ENCODE measurements at places on chromosomes 5 and 9.

DNA sequence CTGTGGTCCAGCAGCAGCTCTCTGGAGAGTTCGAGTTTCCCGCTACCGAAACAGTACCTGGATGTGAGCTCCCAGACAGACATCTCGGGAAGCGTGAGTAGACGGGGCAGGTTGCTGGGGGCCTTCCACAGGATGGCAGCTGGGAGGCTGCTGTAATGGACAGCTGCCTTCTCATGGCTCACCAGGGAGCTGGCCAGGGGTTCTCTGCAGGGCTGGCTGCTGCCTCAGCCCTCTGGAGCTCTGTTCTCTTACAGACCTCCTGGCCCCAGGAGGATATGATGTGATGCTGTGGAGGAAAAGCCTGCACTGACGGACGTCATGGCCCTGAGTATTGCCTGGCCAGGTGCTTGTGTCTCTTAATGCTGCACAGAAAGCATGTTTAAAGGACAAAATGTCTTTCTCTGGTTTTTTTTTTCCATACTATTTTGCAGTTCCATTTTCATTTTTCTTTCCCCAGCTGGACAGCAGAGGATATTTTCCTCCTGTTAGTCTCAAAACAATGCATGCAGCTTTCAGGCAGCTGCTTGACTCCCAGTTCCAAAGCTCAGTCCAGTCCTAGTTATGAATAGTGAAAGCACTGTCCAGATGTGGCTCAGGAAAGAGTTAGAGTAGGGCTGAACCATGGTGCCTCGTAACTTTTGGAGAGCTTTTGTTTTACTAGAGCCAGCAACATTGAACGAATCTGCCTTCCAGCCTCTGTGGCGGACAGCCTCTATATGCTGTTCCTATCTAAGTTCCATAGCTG, 77.5 kb upstream of the RARS1 start:
- DNase-seq, result no peak

- DNase-seq, result no peak
These were observed 213.1 kb upstream of the ACO1 start for GRCh38 chr9:32171339-32171738.

- no peak for DNase-seq
These were observed 17.5 kb downstream of the TLE1 start for GRCh38 chr9:81671880-81672280.

GRCh38 chr9:127809002-127809539, 6.4 kb downstream of the FPGS start:
- no peak for DNase-seq

- DNase-seq, result no peak
These were observed 328.4 kb downstream of the EFNA5 start for GRCh38 chr5:107342371-107342770.

GRCh38 chr9:112654282-112654681, 63.6 kb downstream of the INIP start:
- no peak for DNase-seq

- no peak for DNase-seq
These were observed 248.1 kb downstream of the PIK3R1 start for GRCh38 chr5:68463606-68464005.

GRCh38 chr5:130331332-130331731, 427.1 kb downstream of the CHSY3 start:
- no peak for DNase-seq

- DNase-seq, result no peak
These were observed 199.1 kb downstream of the NNT start for GRCh38 chr5:43802119-43802518.

DNA sequence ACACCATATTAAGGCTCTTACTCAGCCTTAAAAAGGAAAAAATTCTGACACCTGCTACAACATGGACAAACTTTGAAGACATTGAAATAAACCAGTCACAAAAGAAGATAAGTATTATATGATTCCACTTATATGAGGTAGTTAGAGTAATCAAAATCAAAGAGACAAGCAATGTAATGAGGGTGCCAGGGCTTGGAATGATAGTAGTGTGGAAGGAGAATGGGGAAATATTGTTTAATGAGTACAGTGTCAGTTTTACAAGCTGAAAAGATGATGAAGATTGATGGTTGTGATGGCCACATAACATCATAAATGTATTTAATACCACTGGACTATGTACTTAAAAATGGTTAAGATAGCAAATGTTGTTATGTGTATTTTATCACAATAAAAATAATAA, 485.7 kb downstream of the SPATA31D1 start:
- DNase-seq, result no peak

DNA sequence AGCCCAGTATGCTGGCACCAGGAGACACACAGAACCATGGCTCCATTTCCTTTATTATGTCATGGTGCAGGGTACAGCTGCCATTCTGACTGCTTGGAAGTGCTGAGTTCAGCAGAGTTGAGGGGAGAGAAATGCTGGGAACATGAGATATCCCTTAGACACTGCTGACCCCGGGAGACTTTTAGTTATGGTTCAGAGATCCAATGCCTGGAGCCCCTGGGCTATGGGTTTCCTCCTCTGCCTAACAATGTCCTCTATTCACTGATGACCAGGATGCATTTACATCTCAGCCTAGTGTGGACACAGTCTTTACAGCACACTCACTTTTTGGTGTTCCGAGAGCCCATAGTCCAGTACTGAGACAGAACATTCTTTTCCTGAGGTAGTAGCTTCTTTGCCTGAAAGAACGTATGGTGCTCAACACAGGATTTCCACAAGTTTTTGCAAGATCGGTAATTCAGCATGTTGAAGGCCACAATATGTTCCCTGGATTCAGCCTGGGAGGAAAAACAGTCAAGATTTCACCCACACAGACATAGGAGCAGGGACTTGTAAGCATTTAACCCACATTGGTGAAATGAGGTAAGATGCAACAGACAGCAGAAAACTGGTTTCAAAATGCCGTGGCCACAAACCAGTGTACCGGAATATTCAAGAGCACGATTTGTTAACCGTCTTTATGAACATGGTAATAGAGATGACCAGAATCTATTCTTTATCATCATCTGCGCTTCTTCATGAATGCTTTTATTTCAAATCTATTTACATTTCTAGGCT, 71.3 kb downstream of the PTPN3 start:
- DNase-seq, result no peak

DNA sequence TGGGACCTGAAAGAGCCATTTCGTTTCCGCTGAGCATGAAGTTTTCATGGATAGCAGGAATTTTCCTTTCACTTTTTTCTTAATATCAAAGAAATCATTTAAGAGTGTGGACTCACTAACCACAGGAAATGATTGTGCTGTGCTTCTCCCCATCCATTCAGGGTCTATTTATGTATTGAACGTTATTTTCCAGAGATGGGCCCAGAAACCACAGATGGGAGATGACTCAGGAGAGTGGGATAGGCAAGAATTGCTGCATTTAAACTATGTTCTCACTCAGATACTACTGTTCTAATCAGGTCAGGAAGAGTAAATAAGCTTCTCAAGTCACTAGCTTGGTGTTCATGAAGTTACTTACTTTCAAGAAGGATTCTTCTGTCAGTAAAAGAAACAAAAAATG, 763.8 kb downstream of the DTWD2 start:
- DNase-seq, result no peak

DNA sequence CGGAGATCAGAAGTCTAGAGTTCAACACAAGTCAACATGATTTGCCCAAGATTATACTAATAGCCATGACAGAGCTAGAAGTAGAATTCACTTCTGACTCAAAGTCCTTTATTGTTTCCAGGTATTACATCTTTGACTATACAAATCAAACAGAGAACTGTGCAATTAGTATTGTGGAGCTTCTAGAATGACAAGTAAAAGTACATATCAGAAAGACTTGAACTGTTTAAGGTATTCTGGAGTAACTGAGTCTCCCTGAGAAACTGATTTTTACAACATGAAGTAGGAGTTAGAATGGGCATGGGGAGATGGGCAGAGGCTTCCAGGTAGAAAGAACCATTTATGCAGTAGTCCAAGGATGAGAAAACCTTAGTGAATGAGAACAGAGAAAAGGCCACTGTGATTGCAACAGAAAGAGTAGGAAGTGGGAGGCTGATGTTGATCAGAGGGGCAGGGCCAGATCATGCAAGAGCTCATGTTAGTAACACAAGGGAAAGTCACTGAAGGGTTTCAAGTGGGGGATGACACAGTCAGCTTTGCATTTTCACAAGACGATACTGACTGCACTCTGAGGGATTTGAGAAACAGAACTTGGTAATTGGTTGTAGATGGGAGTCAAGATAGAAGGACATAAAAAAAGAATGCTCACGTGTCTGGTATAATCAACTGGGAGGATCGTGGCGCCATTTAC, 280.7 kb downstream of the RFX3 start:
- no peak for DNase-seq

GRCh38 chr5:159951834-159952233, 35.6 kb downstream of the ADRA1B start:
- DNase-seq, result no peak

- DNase-seq, result no peak
These were observed 50.0 kb upstream of the COL5A1 start for GRCh38 chr9:134591573-134591981.

DNA sequence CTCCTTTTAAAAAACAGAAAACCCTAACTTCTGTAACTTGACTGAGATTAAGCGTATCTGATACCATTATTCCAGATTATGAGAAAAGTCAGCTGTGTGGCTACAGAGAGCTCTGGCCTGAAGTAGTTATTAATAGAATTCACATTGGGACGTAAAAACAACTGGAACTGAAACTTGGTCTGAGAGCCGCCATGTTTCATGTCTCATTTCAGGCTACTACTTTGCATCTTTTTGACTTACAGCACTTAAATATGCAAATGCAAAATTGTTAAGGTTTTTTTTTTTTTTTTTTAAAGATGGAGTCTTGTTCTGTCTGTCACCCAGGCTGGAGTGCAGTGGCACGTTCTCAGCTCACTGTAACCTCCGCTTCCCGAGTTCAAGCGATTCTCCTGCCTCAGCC, 25.2 kb downstream of the MAP3K1 start:
- no peak for DNase-seq

DNA sequence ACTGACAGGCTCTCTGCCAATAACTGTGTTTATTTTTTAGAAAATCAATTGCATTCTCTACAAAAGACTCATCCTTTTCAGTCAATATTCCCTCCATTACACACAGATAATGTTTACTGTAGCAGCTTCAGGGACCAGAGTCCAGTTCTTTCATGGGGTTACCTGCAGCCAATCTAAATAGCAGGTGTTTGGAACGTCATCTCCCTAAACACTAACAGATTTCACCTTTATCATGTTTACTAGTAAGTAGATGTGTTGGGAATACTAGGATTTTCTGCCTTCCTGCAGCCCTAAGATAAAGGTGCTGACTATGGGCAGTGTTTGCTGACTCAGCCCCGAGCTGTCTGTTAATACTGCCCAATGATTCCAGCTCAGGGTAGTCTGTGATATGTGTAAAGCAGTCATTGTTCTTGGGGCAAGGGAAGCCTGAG, 447.0 kb downstream of the KIF4B start:
- DNase-seq, result no peak

DNA sequence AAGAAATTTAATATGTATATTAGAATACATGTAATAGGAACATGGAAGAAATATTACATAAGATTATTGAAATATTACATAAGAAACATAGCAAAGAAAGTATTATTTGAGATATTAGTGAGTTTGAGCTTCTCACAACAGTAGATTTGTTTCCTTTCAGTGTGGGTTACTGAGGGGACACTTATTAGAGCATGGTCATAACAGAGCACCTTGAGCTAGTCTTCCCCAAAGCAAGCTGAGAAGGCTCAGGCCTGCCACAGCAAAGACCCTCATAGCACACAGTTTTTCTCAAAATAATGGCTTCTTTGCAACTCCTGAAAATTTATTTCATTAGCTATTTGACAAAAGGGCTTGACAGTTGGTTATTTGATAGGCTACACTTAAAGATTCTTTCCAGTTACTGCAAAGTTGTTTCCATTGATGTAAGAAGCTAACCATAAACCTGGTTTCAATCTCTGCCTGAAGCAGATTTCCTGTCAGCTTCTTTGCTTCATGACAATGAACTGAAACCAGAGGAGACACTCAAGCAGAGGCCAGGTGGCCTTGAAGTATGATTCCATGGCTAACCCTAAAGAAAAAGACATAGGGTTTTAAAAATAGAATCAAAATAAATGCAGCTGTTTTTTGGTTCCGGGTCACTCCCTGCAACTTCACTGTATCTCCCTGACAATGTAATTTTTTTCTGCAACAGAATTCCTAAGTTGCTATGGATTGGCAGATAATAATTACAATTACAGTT, 68.6 kb downstream of the ERMP1 start:
- no peak for DNase-seq

DNA sequence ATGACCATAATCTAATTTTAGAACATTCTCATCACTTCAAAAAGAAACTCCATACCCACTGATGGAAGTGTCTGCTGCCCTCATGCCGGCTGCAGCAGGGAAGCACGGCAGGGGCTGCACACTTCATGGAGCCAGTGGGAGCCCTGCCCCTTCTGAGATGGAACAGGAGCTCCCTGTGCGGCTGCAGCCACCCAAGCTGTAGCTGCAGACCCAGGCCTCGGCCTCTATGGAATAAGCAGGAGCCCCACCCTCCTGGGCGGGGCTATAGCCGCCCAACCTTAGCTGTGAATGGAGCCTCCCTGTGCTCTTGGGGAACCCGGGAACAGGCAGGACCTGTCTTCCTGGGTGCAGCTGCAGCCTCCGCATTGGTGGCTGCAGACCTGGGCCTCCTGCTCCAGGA, 128.5 kb downstream of the NUDT12 start:
- DNase-seq, result no peak

DNA sequence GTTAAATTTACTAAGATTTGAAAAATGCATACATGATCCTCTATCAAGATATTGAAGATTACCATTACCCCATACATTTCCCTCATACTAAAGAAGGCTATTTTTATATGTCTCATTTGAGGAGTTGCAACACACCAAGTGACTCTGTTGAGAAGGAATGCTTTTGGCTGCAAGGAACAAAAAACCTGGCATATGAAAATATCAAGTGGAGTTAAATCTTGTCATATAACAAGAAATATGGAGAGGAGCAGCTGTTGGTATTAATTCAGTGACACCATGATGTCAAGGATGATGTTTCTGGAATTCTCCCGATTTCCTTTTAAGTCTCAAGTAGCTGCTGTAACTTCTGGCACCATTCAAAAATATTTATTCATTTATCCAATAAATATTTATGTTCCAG, 193.8 kb downstream of the CSNK1G3 start:
- no peak for DNase-seq

- DNase-seq, result no peak
These were observed 145.1 kb upstream of the RAI14 start for GRCh38 chr5:34511063-34511462.

- DNase-seq, result no peak
These were observed 760 bp downstream of the ALDH1B1 start for GRCh38 chr9:38393128-38393796.

DNA sequence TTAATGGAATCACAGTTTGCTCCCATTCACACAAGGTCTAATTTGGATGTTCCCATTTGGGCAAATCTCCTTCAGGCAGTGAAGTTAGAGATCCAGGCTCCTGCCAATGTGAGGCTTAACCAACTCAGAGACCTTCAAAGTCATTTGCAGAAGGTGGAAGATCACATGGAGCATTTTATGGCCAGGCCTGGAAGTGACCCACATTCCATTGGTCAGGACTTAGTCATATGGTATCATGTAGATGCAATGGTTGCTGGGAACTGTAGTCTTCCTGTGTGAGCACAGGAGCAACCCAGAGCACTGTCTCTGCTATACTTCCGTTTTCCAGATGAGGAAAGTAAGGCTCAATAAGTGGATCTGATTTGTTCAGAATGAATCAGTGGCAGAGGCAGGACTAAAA, 292.7 kb upstream of the SMARCA2 start:
- no peak for DNase-seq

All from activated naive CD4-positive, alpha-beta T cell (primary cell).